ENCODE measurements at places on chromosomes 12 and 14. TPM values are rescaled to one million over a fixed set of nuclear protein-coding genes. Genes with fewer than 3 reads are reported as not detected.

DNA sequence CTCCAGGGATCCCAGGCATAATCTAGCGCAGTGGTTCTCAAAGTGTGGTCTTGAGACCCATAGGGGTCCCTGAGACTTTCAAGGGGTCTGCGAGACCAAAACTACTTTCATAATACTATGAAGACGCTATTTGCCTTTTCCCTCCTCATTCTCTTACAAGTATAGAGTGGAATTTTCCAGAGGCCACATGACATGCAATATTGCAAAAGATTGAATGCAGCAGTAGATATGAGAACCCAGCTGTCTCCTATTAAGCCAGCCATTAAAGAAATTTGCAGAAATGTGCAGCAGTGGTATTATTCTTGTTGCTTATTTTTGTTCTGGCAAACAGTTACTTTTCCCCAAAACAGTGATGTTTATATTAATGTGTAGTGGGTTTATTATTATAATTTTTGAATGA is 62.8 kb downstream of the VWF start:
- DNase-seq: no peak

GRCh38 chr14:85546390-85546789 is 16.4 kb downstream of the FLRT2 start:
- DNase-seq: no peak

RNASE1 gene
- polyA plus RNA-seq: 107 TPM

DNA sequence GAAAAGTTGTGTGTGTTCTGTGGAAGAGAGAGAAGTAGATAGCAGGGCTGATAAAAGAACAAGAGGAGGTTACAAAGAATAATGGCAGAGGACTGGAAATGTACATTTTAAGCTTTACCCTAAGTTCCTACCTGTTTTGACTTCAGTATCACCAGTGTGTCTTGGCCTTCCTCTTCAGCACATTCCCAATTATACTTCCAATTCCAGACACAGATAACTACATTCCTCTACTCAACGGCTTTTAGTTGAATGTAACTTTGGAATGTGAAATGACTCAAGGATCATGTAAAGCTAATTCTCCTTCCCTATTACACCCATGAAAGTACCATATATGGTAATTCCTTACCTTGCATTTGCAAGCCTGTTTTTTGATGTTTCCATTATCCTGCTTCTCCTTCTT is 5.0 kb downstream of the MGST1 start:
- no peak for DNase-seq

KDM5A gene
- 25.9 TPM for polyA plus RNA-seq

GRCh38 chr12:123962513-123962912 is 10.1 kb downstream of the CCDC92 start:
- DNase-seq: no peak

DNA sequence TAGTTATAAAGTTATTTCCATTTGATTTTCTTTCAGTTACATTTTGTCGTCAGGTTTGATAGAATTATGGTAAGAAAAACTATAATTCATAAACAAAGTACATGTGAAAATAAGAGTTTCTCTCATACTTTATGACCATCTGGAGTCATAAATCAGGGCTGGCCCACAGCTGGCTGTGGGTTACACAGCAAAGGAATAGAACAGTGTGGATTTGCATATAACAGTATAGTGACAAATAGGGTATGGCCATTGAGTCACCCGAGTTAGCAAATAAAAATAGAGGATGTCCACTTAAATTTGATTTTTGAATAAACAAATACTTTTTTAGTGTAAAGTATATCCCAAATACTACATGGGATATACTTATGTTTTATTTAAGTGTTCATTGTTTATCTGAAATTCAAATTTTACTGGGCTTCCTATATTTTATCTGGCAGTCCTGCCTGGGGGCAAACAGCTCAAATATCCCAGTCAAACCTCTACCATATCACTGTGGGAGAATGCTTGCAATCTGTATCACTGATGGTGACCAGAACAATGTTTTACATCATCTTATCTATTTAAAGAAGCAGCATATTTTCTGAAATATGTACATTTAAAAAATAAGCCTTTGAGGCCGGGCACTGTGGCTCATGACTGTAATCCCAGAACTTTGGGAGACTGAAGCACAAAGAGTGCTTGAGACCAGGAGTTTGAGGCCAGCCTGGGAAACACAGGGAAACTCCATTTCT is 65.5 kb downstream of the KSR2 start:
- no peak for DNase-seq

- peak; percentile 60 for DNase-seq
These were observed 9.5 kb upstream of the CSAD start for GRCh38 chr12:53190108-53190729.

DNA sequence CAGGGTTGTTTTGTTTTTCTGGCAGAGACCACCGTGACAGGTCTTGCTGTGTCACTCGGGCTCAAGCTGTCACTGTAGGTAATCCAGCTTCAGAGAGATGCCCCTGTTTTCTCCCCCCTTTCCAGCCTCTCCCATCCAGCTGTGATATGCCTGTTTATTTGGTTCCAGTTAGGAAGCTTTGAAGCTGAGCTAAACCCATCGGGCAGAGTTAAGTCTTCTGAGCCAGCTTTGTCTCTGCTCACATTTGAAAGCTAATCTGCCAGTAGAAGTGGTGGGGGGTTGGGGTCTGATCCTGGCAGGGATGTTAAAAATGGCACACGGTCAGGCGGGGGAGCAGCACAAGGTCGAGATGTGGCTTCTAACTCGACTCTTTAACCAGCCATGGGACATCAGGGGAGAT is 130.0 kb downstream of the TSPAN9 start:
- DNase-seq: no peak

CYP46A1 gene
- 1.5 TPM for polyA plus RNA-seq

CMA1 gene
- polyA plus RNA-seq: not detected

RPL10L gene
- polyA plus RNA-seq: 0.70 TPM

DNA sequence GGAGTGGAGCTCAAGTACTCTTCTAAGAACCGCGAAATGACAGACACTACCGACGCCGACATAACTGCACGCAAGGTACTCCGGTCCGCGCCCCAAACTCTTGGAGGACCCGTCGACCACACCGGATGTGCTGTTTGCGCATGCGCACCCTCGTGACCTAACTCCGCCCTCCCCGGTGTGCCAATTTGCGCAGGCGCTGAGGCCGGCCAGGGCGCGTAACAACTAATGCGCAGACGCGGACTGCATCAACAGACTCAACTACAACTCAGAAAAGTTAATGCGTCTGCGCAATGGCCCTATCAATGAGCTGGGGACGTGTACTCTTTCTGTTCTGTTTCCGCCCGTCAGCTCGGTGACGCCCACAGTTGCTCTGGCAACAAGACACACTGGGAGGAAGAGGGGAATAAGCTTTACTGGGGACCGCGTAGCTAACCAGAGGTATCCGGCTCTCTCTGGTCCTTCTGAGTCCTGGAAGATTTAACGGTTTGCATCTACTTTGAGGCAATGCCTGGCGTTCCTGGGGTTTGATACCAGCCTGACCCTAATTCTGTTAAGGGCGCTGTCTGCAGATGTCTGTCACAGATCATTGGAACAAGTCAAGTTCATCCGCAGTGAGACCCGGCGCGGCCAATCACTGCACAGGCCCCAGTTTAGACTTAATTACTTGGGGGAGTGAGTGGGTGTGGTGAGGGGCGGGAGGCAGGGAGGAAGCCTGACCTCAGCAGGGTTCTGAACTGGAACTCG is at the start of gene DAD1:
Gene DAD1 (minus strand): TSS at position 129 of the 744 bp plus-strand sequence. CDS start 67 bp downstream, at position 62.
- peak; percentile 100 for DNase-seq
